ENCODE measurements at places on chromosomes 3 and 15. TPM values are rescaled to one million over a fixed set of nuclear protein-coding genes. Genes with fewer than 3 reads are reported as not detected.

The CIDEC gene
- not detected for total RNA-seq

The CCDC54 gene
- total RNA-seq = not detected

The MYO5A gene
- total RNA-seq = 70.7 TPM

The RTP3 gene
- not detected for total RNA-seq

The TGM4 gene
- total RNA-seq = not detected

The GOLGA6B gene
- not detected for total RNA-seq

The TMC3 gene
- not detected for total RNA-seq

The GOLGA6L26 gene
- not detected for total RNA-seq

The CSTA gene
- total RNA-seq = 1.1 TPM

All from uterine smooth muscle cell (primary cell).